ENCODE measurements at places on chromosomes 2 and 18.

- no peak for DNase-seq
These were observed 119.5 kb downstream of the NEB start for GRCh38 chr2:151614606-151615306.

DNA sequence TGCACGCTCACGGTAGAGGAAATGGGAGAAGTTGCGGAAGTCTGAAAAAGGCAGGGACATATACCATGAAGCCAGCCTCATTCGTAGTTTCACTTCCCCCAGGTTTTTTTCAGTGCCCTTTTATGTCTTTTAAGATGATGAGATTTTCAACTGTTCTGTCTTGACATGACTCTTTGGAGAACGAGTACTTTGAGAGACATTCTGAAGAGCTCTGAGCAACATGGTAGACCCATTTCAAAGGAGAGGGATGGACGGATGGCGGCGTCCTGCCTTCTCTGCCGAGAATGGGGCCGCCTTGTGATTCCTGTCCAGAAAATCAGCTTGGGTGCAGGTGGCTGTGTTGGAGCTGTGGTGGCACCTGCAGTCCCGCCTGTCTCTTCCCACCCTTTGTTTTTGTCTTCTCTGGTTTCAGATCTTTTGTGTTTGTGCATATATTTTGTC lies 41.7 kb downstream of the SH3BP4 start:
- no peak for DNase-seq

- DNase-seq: peak; percentile 91
These were observed 62.9 kb downstream of the ZNF521 start for GRCh38 chr18:25289001-25289631.

GRCh38 chr2:229342376-229342775 lies 71.3 kb upstream of the PID1 start:
- peak; percentile 53 for DNase-seq

DNA sequence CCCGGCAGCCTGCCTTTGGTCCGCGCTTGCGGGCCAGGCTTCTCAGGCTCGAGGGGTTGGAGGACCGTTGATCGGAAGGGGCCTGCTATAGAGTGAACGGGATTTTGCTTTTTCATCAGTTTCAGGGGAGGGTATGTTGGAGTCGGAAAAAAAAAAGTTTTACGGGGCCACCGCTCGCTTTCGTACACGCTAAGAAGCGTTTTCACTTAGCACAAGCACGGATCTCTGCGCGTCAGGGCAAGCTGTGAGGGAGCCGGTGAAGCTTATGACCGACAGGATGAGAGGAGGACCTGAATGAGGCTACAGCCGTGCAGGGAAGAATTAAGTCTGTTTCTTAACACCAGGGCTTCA lies 443 bp downstream of the CPSF3 start:
- peak; percentile 25 for DNase-seq

GRCh38 chr2:134774786-134775641 lies 56.2 kb upstream of the TMEM163 start:
- peak; percentile 65 for DNase-seq

GRCh38 chr2:56287508-56287907 lies 103.7 kb downstream of the CCDC85A start:
- peak; percentile 64 for DNase-seq

GRCh38 chr18:63319383-63320122 lies at the start of gene BCL2:
Gene BCL2, minus strand, starts transcription at chr18:63319769.
- DNase-seq: peak; percentile 26

GRCh38 chr18:74425161-74425560 lies 31.9 kb downstream of the DIPK1C start:
- DNase-seq: no peak

DNA sequence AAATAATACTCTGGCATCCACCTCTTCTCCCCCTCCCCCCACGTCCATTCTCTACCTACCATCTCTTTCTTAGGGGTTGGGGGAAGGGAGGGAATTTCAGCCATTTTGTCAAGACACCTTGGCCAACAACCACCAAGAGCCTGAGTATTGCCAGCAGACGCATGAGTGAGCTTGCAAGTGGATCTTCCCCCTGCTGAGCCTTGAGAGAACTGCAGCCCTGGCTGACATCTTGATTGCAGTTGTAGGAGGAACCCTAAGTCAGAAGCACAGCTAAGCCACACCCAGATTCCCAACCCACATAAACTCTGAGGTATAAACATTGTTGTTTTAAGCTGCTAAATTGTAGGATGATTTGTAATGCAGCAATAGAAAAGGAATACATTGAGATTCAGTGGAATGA lies 165.6 kb downstream of the TMEFF2 start:
- DNase-seq: peak; percentile 26

- no peak for DNase-seq
These were observed 65.0 kb upstream of the ACYP2 start for GRCh38 chr2:54050445-54050844.

- no peak for DNase-seq
These were observed 40.3 kb upstream of the ATP8B1 start for GRCh38 chr18:57843386-57843785.

GRCh38 chr18:10500038-10500437 lies 25.8 kb upstream of the NAPG start:
- DNase-seq: no peak

GRCh38 chr2:26011990-26012856 lies 21.7 kb upstream of the RAB10 start:
- peak; percentile 86 for DNase-seq

GRCh38 chr2:112836695-112837117 lies at the start of gene IL1B:
Gene IL1B, minus strand, starts transcription at chr2:112836779. Its CDS starts 550 bp downstream, at chr2:112836229.
- DNase-seq: peak; percentile 86

DNA sequence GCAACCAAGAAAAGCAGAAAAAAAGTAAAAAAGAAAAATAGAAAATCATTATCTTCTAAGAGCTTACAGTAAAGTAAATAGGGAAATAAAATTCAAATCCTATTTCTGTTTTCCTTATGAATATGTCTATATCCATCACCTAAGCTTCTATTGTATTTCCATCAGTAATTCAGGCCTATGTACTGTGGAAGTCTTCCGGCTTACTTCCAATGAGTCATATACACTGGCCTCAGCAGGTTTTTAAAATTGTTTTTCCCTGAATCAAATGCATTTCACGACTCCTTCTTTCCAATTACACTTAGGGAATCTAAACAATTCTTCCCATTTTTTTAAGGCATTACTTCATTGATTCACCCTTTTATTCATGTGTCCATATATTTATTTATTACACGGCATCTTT lies 164.7 kb downstream of the CCDC102B start:
- no peak for DNase-seq

- no peak for DNase-seq
These were observed 54.1 kb downstream of the LPIN2 start for GRCh38 chr18:2958819-2959298.

GRCh38 chr2:128502200-128502599 lies 183.5 kb upstream of the HS6ST1 start:
- DNase-seq: no peak

DNA sequence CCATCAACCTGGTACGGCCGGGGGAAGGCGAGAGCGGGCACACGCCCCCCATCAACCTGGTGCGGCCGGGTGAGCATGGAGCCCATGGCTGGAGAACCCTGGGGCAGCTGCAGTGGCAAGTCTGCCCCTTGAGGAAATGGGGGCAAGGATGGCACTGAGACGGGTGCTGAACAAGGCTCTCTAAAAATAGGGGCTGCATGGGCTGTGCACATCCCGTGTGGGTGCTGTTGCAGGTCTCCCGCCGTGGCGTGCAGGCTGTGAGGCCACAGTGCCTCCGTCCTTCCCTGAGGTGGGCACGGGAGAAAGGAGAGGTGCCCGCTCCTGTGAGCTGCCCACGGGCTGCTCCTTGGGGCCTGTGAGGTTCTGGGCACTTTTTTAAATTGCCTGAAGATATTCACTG lies 99.2 kb downstream of the NFATC1 start:
- DNase-seq: no peak

GRCh38 chr2:180255981-180256380 lies 248.9 kb upstream of the CWC22 start:
- DNase-seq: peak; percentile 24

GRCh38 chr2:46674488-46674887 lies 195.1 kb downstream of the TMEM247 start:
- DNase-seq: no peak

- peak; percentile 48 for DNase-seq
These were observed 84.5 kb upstream of the GALNT5 start for GRCh38 chr2:157172866-157173578.

- DNase-seq: peak; percentile 0
These were observed 1355.4 kb upstream of the ACVR2A start for GRCh38 chr2:146489386-146489785.

GRCh38 chr18:62729487-62730386 lies 14.4 kb downstream of the PHLPP1 start:
- no peak for DNase-seq

DNA sequence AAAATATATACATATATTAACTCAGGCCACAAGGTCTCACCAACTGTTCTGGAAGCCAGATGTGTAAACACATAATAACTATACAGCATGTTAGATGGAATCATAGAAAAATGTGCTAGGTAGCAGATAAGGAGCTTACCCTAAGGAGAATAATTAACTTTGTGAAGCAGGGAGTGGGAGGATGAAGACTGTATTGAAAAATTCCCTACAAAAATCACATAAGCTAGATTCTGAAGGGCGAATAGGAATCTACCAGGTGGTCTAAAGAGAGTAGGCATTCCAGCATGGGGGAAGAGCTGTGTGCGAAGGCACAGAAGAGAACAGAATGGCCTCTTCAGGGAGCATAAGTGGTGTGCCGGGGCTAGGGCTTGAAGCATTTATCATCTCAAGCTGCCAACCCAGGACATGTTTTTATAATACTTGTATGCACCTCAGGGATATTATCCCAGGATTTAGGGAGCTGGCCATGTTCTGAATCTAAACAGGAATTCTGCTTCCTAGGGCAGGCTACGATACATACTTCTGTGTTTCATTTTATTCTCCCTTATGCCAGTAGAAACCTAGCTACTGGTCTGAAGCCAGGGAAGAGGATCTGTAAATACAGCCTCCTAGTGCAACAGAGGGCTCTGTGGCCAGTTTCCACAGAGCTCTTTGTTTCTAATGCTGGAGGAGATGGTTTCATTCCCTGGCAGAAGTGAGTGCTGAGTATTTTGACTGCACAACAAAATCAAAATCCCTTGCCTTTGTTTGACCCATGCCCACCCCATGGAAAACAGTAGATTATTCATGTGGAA lies 56.7 kb downstream of the NEMP2 start:
- DNase-seq: no peak

GRCh38 chr18:8983195-8983594 lies 119.3 kb upstream of the NDUFV2 start:
- DNase-seq: no peak

- DNase-seq: peak; percentile 56
These were observed 1.7 kb downstream of the EPHA4 start for GRCh38 chr2:221570321-221570935.

GRCh38 chr2:199951023-199951422 lies 4.3 kb downstream of the TYW5 start:
- no peak for DNase-seq

All from M059J (cell line).